ENCODE measurements at places on chromosomes 12 and 14. TPM values are rescaled to one million over a fixed set of nuclear protein-coding genes. Genes with fewer than 3 reads are reported as not detected.

- no peak for DNase-seq
- H3K27ac ChIP-seq, result no peak overlapping the region
- H3K36me3 ChIP-seq, result no peaks in the 10 kb centered on the region
- H3K27me3 ChIP-seq, result peaks cover 18% of the 10 kb centered on the region
These were observed 2.1 kb upstream of the PDZRN4 start for GRCh38 chr12:41186026-41186425.

The RNASE3 gene
- total RNA-seq, result not detected

DNA sequence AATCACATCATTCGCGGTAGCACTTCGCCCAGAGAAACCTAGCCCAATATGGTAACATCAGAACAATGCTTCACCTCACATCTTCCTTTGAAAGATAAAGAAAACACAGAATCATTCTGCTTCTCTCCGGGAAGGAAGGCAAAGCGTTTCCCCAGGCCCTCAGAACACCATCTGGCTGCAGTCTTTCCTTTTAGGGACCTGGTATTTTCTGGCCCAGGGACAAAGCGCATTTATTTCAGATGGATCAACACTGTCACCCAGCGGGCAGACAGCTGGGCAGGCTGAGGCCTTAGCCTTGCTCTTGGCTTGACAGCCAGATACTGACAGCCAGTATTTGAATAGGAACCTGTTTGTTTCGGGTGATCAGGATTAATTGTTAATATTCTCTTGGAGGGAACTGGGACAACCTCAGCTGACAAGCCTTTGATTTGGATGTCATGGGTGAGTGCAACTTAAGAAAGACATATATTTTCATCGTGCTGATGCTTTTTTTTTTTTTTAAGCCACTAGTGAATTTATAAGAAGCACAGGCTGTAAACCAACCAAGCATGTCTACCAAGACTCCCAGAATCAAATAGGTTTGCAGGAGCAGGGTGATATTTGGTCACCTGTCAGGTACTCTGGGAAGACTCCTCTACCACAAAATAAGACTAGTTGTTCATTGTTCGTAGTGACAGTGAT lies 118.9 kb downstream of the VEZT start:
- H3K27ac ChIP-seq, result no peak overlapping the region
- no peak overlapping the region for H3K4me3 ChIP-seq
- peak; percentile 80 for DNase-seq

DNA sequence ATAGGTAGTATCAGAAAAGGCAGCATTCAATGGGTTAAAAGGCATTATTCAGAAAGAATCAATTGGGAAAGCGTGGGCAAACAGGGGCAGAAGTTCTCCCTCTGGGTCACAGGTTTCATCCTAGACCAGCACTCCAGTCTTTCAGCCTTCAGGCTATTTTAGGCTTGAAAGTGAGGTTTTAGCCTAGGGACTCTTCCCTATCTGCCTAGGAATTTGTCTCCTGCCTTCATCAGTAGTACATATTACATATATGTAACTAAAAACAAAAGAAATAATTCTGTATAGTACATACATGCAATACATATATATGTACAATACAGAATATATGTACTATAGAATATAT lies 34.6 kb upstream of the PCNX1 start:
- no peaks in the 10 kb centered on the region for H3K36me3 ChIP-seq
- no peaks in the 10 kb centered on the region for H3K4me1 ChIP-seq
- H3K27ac ChIP-seq, result no peak overlapping the region
- no peak overlapping the region for H3K4me3 ChIP-seq
- DNase-seq, result no peak
- H3K27me3 ChIP-seq, result no peaks in the 10 kb centered on the region

The DGKA gene
- 33.3 TPM for total RNA-seq

The NOS1 gene
- 12.9 TPM for total RNA-seq

- H3K27me3 ChIP-seq, result no peaks in the 10 kb centered on the region
- H3K27ac ChIP-seq, result no peak overlapping the region
- no peaks in the 10 kb centered on the region for H3K36me3 ChIP-seq
These were observed 636.6 kb downstream of the MED13L start for GRCh38 chr12:115640929-115641328.
